ENCODE measurements at places on chromosomes 2 and 18.

GRCh38 chr2:26298638-26299393, 47.1 kb upstream of the SELENOI start:
- peak; percentile 13 for DNase-seq

DNA sequence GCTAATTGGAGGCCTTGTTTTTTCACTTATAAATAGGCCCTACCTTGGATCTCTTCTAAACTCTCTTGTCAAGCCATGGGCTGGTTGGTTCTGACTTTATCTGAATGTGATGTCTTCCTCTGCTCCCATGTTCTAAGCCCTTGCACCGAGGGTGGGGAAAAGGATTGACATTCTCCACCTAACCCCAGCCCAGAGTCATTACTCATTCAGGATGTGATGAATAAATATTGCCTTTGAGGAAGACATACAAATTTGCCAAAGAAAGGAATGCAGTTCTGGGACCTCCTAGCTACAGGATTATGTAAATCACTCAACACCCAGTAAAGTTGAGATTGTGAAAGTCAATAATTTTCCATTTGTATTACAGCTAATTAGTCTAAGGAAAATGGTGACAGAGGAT, 142.1 kb upstream of the LYPD6 start:
- no peak for DNase-seq

DNA sequence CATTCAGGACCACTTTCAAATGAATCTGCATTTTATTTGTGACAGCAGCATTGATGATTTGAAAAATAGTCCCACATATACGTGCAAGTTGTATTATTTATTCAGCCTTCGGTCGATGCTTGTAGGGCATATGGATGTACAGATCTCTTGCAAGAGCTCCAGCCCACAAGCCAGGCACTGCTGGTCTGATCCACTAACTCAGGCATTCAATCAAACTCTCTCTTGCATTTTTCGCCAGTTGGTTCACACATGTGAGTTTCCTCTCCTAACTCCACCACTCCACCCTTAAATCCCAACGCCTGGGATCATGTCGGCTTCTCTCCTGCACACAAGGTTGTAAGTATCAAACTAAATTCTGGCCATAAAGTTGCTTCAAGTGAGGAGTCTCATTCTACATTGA, 318.7 kb downstream of the CYP26B1 start:
- no peak for DNase-seq

GRCh38 chr18:74589021-74589420, 8.6 kb upstream of the ZNF407 start:
- no peak for DNase-seq

DNA sequence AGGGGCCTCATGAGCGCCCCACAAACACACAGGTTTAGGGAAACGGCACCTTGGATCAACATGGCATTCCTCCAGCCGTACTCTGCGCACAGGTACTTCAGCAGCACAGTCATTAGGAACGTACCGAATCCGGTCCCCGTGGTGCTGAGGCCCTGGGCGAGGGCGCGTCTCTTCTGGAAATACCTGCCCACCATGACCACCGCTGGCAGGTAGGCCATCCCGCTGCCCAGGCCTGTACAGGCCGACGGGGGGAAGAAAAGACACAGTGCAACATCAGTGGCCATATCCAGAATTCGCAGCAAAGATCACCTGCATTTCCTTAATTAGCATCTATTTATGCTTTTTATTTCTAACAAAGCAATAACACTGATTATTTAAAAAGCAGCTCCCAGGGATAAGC, 22.2 kb downstream of the SLC16A14 start:
- DNase-seq = no peak

DNA sequence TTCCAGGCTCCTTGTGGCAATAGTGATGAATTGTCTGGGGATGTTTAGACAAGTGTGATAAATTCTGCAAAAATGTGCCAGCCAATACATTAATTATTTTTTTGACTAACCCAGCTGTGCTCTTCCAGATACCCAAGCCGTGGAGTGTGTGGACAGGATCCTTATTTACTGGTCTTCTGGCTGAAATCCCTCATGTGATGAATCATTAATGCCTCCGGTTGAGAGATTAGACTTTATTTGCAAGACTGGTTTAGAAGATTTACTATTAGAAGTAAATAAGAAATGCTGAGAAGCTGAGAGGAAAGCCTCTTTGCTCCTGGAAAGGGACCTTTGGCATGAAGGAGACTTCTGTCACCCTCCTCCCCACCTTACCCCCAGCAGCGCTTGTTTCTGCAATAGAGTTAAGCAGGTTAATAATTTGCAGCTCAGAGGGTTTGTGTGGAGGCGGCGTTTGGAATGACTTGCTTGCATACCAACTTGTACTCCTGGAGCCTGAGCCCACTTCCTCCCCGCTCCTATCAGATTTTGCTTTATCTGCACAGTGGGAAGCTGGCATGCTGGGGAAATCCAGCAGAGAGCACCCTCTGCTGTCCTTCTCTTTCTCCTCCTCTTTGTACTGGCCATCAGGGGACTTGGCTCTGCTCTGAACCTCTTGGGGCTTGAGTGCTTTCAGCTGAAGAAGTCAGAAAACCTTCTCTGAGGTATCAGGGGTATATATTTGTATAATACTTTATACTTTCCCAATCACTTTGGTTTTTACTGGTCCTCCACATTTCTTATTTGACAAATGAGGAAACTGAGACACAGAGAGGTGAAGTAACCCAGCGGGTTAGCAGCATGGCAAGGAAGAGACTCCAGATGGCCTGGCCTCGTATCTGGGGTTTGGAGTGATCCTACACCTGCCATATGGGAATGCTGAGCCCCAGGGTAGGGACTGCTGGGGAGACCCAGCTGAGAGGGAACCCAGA, 16.3 kb downstream of the SLC3A1 start:
- no peak for DNase-seq

GRCh38 chr2:96325041-96325883, at the start of gene ITPRIPL1:
TSS of gene ITPRIPL1 (plus strand) at chr2:96325317. CDS start at chr2:96325840, 523 bp downstream.
- DNase-seq = no peak

DNA sequence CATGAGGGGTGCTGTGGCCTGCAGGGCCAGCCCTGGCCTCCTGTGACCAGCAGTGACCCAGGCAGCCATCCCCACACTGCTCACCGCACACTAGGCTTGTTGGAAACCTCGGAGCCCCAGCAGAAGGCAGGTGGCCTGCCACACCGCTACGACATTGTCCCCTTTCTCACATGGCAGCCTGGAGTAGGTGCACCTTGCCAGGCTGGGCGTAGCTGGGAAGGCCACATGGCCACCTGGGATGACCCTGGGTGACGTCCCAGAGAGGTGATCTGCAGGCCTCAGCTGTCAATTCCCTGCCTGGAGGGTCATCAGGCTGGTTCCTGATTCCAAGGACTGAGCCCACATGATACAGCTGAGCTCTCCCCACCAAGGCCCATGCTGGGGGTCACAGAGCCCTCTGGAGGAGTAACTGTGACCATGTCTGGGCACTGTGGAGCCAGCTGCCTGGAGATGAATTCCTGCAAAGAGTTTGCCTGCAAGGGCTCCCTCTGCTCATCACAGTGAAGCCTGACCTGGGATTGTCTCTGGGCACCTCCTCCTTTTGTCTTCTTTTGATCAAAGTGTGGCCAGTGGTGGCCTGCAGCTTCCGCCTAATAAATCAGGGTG, 119.6 kb upstream of the OTOS start:
- no peak for DNase-seq

DNA sequence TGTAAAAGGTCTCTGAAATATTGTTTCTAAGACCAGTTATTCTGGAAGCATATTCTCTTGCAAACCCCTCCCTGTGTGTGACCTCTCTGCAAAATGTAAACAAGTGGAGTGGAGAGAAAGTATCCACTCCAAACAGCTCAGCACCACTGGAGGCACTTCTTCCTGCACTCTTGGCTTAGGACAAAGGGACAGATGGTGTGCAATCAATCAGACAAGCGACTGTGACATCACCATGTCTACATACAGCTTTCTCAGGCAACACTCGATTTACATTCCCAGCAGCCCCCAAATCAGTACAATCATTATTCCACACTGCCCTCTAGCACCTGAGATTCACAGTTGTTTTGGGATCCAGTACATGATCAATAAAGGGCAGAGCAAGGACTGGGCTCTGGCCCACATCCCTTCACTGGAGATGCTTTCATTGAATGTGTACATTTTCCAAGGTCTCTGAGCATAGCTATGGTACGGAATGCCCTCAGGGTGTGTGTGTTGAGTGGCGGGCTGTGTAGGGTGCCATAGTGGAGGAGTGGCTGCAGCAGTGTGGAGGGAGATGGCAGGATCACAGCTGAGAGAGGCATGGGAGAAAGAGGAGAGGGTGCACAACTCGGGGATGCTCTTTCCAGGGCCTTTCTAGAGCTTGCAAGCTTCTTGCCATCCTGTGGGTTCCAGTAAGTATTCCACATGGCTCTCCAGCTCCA, 311.8 kb upstream of the ST6GAL2 start:
- no peak for DNase-seq

DNA sequence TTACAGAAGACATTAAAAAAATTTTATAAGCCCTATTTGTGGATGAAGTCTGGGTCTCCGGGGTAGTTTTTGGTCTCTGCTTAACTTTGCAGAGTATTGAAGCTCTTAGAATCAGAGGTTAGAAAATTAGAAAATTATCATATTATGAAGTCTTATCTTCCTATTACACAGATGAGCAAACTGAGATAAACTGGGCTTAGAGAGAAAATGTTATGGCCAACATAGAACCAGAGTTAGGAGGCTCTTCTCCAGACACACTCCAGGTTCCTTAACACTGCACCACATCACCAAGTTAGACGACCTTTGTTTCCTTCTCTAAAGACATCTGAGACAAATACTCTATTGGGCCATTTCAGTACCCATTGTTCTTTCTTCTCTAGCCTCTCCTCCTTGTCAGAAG, 36.7 kb upstream of the NEB start:
- no peak for DNase-seq

DNA sequence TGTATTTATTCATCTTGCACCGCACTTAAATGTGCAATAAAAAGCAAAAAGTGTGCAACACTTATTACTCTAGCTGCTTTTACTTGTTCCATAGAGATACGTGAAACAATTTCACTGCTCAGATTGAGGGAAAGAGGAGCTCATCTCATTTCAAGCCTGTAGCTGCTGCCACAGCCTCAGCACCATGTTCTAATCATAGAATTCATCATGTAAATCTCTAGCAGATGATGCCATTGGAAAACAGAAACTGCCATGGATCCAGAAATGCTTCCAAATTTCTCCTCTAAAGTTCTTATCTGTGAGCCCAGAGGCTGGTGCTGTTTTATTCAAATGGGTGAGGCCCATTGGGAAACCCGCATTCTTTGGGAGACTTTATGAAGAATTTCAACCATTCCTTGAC, 2.0 kb downstream of the CDC42EP3 start:
- DNase-seq = no peak

DNA sequence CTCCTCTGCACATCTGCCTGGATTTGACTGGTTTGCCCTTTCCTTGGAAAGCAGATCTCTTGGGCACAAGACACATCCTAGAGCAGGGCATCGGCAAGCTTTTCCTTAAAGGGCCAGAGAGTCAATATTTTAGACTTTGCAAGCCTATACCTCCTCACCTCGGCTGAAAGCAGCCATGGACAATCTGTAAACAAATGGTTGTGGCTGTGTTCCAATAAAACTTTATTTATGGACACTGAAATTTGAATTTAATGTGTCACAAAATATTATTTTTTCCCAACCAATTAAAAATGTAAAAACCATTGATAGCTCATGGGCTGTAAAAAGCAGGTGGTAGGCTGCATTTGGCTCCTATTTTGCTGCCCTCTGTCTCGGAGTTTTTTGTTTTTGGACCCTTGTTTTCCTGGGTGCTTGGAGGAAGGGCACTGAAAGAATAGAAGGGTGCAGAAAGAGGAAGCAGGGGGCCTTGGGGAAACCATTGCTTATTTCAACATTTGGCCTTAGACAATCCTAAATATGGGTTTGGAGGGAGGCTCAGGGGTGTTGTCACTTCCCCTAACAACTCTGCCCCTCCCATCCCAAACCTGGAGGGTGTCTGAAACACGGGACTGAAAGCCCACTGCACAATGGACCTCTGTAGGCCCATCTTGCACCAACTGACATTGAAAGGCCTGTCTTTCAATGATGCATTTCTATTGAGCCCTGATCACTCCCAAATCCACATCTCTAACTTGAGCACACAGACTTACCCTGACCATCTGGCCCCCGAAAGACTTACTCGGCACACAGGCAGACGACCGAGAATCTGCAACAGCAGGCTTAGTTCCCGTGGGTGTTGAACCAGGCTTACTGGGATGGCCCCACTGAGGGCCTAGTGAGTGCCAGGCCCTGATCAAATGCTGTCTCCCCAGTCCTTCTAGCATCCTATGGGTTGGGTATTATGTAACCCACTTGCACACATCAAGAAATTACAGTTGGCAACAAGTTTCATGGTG, 7.1 kb upstream of the ZFP36L2 start:
- no peak for DNase-seq
